ENCODE measurements at places on chromosomes 3 and 15.

- no peak for DNase-seq
Observed at GRCh38 chr15:35067496-35068347, 17.4 kb downstream of the NANOGP8 start.

GRCh38 chr3:194472290-194472920 is 14.4 kb downstream of the ATP13A3 start:
- DNase-seq = no peak

- no peak for DNase-seq
Observed at GRCh38 chr3:42451116-42451515, 40.7 kb upstream of the LYZL4 start.

GRCh38 chr3:46998121-46998851 is 18.8 kb downstream of the NBEAL2 start:
- no peak for DNase-seq

DNA sequence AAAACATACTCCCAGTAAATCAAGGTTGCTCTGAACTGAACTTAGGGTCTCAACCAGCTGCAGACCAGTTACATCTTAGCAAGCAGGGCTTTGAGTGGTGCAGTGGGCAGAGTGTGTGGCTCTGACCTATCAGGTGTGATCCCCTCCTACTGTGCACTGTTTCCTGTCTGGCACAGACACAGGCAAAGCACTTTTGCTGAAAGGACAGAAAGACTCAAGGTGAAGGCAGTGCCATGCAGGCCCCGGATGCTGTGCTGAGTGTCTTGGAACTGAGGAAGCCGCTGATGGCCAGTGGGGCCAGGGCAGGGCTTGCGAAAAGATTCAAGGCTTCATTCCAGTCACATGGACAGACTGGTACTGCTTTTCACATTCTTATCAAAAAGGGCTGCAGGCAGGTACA is 85.2 kb downstream of the CACNA1D start:
- DNase-seq = no peak

DNA sequence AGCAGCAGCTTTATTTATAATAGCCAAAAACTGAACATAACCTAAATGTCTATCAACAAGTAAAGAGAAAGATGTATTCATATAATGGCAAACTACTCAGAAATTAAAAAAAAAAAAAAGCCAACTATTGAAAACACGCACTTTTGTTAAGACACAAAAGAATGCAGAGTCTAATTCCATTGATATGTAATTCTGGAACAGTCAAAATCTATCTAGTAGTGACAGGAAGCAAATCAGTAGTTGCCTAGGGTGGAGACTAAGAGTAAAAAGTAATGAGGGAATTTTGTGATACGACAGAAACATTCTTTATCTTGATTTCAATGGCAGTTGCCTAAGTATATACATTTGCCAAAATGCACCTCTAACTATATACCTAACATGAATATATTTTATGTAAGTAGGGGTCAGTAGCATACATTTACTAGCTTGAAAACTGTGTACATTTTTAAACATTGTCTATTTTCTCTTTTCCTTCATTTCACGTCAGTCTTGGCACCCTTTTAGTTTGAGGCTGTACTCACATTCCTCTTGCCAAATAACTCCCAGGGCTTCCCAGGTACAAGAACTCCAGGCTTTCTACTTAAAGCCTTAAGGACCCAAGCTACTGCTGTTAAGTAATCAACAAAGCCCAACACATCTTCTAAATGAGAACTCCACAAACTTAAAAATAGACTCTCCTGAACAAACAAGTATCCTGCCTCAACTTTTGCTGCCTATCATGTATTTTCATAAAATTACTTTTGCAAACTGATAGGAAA is 54.7 kb downstream of the ADAM10 start:
- no peak for DNase-seq

GRCh38 chr3:188826574-188826973 is 345.2 kb upstream of the TPRG1 start:
- no peak for DNase-seq

DNA sequence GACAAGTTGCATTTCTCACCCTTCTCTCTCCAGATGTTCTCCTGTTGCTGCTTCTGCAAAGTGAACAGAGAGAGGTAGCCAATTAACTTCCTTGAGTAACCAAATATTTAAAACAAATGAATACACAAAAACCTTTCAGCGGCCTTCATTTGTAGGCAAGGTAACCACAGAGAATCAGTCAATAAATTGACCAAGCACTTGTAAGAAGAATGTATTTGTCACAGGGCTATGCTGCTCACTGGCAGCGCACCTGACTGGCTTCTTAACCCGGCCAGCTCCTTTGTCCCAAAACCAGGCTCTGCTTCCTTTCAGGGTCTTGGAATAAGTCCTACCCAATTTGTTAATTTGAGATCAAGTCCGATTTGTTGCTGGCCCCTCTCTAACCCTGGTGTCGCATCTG is 43.5 kb upstream of the STXBP5L start:
- no peak for DNase-seq

DNA sequence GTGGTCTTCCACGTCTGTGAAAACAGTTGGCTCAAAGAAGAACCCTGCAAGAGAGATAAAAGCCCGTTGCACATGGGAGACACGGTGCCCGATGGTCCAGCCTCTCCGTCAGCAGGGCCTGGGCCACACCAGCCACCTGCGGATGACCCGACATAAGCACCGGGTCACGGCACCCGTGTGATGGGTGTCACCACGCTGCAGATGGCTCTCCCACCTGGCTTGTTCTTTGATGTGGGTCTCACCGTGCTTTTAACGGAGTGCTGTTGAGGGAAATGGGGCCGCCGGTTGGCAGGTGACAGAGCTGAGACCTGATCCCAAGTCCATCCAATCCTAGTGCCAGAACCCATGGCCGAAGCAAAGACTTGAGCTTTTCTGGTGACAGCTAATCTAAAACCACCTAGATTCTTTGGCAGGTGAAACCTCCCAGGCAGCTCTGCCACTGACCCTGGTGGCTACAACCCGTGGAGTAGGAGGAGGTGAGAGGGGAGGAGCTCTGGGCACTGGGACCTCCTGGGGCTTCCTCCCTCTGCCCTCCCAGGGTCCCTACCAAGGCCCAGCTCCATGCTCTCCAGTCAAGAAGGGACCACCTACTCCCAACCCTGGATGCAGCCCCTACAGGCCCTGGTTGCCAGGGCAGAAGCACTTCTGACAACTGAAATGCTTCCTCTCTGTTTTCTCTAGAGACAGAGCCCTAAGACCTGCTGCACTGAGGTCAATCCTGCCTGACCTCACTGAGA is 23.4 kb upstream of the SLC41A3 start:
- no peak for DNase-seq

GRCh38 chr3:102017784-102018183 is 168.5 kb downstream of the NFKBIZ start:
- no peak for DNase-seq

DNA sequence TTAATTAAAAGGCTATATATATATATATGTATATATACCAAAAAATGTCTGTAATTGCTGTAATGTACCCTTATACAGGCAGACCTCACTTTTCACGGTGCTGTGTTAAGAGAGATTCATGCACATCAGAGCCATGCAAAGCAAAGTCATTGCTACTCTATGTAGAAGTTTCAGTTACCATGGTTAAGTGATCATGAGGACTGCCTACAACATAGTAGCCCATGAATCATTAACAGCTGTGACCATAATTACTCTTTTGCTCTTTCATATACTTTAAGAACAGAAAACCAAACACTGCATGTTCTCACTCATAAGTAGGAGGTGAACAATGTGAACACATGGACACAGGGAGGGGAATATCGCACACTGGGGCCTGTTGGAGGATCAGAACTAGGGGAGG is 225.3 kb upstream of the EPHA3 start:
- no peak for DNase-seq

- no peak for DNase-seq
Observed at GRCh38 chr3:131053043-131053859, 26.6 kb downstream of the NEK11 start.

GRCh38 chr3:61378311-61378710 is 127.1 kb upstream of the FHIT start:
- no peak for DNase-seq

GRCh38 chr3:60178931-60179653 is 1072.2 kb downstream of the FHIT start:
- no peak for DNase-seq

DNA sequence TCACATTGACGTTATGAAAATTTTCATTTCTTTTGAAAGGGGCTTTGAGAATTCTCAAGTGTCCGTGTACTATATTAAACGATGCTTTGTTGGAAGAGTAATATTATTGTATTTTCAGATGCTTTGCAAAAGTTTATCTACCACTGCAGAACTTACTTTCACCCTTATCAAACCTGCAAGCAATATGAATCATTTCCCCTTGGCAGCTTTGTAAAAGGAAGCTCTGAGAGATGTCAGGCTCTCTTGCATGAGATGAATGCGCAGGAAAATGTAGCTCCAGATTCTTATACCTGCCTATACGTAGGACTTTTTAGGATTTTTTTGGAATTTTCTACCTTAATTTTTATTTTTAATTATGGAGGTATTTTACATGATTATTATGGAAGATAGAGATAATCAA is 34.5 kb downstream of the GPD1L start:
- no peak for DNase-seq

DNA sequence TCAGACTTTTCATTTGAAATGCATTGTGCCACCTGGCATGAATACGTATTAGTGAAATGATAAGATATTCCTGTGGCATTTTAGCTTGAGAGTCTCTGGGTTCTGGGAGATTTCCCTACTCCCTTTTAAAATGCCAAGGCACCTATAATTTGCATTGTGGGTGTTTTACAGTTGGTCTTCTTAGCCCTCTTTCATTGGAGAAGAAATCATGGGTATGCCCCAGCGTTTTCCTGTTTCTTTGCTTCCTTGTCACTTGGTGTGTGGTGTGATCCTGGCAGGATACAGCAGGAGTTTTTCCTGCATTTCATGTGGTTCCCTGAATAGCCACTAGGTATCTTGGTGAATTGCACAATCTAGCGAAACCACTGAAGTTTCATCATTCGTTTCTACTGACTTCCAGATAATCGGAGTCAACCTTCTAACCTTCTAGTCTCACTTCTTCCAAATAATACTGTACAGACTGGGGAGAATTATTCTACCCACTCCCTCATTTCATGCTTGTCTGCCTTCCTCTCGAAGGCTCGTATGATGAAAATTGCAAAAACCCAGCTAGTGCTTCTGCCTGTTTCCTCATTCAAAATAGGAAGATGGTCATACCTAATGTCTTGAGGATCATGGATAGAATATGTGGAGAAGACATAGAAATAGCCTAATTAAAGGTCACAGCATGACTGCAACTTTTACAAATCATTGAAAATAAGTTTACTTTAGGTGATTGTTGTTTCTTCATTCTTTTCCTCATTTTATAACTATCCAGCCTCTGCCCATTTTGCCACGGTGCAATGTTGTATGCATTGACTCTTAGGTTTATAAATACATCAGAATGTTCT is 2.6 kb downstream of the BHLHE40 start:
- no peak for DNase-seq
